Keratinocyte (primary cell): ENCODE measurements at places on chromosomes 16 and 17.

GRCh38 chr17:21003007-21003621 lies 39.7 kb downstream of the USP22 start:
- no peak for DNase-seq

- DNase-seq: no peak
These were observed 489 bp upstream of the NFATC3 start for GRCh38 chr16:68084504-68085258.

GRCh38 chr16:75112734-75113491 lies 3.7 kb downstream of the LDHD start:
- no peak for DNase-seq

DNA sequence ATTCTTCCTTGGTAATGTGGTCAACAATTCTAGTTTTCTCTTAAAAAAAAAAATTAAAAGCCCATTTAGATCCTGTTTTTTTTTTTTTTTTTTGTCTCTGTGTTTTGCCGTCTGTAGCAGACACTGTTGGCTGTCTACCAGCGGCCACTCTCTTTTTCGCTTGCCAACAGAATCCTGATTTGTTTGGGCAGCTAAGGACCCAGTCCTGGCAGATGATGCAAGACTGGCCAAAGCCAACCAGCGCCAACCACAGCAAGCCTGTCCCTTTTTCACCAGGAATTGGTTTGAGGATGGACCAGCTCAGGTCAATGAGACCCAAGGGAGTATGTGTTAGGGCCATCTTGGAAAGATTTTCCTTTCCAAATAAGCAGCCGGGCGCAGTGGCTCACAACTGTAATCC lies 28.2 kb downstream of the ST3GAL2 start:
- no peak for DNase-seq

DNA sequence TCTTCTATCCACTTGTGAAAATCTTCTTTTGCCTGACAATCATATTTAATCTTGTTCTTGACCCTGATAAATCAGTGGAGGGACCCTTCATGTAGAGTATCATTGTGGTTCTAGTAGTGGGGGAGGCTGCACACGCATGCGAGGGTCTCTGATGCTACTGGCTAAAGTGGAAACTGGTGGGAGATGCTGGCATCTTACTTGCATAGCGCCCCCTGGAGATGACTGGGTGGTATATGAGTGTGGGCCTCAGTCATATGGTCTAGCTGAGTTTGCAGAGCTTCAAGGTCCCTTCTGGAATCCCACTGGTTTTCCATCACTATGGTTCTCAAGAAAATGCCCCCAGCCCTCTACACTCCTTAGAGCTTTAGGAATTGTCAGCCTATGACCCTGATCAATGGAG lies 236.4 kb upstream of the AXIN2 start:
- no peak for DNase-seq

DNA sequence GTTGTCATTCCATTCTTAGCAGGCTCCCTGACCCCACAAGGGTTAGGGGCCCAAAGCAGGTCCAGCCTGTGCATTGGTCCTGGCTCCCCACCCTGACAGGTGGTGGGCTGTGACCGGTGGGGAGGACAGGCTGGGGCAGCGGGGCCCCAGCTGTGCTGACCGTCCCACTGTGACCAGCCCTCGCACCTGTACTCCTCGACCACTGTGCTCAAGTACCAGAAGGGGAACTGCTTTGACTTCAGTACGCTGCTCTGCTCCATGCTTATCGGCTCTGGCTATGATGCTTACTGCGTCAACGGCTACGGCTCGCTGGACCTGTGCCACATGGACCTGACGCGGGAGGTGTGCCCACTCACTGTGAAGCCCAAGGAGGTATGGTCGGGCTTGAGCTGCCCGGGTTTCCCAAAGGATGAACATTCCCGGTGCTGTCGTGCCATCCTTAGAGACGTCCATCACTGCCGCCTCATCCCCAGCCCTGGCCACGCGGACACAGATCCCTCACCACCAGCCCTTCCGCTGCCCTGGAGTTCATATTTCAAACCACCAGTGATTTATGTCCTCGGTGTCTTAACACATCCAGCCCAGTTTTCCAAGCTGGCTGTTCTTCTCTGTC lies 7.3 kb downstream of the DRC7 start:
- no peak for DNase-seq

DNA sequence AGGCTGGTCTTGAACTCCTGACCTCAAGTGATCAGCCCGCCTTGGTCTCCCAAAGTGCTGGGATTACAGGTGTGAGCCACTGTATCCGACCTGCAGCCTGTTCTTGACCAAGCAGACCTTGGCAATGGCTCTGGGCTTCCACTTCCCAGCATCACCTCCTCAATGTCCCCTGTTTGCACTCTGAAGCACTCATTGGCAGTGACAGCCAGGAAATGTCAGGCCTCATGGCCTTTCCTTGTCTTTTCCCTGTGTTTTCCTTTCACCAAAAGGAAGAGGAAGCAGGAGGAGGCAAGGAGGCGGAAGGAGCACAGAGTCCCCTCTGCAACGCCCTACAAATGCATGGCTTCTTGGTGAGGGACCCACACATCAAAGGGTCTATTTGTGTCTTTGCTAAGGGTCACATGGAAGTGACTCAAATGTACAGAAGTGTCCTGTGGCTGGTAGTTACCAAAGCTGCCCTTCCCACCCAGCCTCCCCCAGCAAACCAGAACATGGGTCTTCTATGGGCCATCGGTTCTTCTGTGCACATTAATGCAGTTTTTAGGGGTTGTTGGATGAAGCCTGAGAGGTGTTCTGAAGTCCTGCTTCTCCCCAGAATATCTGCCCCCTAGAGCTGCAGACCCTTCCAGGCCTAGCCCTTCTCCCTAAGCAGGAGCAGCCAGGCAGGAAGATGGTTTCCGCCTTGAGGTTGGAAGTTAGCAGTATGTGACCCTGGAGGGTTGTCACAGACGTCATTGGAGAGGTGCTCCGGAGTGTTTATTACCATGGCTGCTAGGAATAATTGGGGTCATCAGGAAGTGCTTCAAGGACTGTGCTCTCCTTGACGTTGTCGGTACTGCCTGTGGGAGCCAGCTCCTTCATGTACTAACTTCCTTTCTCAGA lies 60.8 kb downstream of the WIPI1 start:
- no peak for DNase-seq

GRCh38 chr16:76650582-76650981 lies 373.4 kb downstream of the CNTNAP4 start:
- DNase-seq: no peak
